Esophagus muscularis mucosa (tissue), 4 donors: ENCODE measurements at places on chromosomes 5 and 9.

GRCh38 chr9:95773053-95773418 is 102.5 kb upstream of the ERCC6L2 start:
- no peak for DNase-seq

DNA sequence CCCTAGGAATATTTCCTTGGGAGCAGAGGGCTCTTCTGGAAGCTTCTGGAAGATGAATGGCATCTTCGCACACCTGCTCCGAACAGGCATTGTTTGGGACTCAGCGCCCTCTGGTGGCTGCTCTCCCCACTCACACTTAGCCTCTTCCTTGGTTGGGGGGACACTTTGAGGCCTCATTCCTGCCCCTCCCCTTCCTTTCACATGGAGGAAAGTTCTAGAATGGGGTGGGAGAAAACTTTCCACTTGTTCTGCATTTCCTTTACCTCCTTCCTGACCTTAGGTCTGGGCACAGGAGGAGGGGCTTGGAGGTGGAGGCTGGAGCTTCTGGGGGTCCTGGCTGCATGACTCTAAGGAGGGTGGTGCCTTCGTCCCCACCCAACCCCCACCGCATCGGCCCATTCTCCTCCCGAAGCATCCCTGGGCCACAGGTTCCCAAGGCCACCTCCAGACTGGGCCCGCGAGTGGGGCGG is 19.3 kb upstream of the SMIM32 start:
- no peak for DNase-seq

GRCh38 chr5:126449751-126450271 is 26.6 kb downstream of the GRAMD2B start:
- no peak for DNase-seq

GRCh38 chr5:624951-625230 is 12.8 kb downstream of the CEP72 start:
- no peak for DNase-seq

DNA sequence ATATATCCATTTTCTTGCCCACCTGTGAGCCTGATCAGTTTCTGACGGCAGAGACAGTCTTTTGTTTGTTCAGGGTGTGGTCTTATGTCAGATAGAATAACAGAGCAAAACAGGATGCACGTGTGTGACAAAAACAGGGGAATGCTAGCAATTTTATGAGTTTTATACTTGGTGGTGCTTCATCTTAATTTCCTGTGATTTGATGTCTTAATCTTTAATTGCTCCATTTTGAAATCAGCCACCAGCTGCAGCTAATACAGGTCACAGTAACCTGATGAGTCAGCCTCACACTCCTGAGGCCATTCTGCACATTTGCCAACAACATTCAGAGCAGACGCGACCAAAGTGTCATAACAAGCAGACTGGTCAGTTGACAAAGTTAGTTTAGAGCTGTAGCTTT is 42.3 kb upstream of the JMY start:
- no peak for DNase-seq

- no peak for DNase-seq
Observed at GRCh38 chr5:136729901-136730355, 364.6 kb upstream of the TRPC7 start.

DNA sequence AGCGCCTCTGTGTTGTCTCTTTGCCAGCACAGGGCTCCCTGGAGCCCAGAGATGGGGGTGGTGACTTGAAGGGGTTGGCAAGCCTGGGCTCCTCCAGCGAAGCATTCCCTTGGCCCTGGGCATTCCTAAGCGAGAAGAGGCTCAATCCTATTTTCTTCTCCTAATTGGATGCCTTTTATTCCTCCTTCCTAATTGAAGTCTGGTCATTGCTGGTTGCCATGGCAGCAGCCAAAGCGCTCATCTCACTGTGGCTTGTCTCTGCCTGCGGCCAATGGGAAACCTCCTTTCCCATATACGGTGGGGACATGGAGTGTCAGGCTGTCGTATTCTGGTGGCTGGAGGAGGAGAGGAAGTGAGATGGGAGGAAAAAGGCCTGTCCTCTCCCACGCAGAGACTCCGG is 52.3 kb upstream of the RARS1 start:
- no peak for DNase-seq

DNA sequence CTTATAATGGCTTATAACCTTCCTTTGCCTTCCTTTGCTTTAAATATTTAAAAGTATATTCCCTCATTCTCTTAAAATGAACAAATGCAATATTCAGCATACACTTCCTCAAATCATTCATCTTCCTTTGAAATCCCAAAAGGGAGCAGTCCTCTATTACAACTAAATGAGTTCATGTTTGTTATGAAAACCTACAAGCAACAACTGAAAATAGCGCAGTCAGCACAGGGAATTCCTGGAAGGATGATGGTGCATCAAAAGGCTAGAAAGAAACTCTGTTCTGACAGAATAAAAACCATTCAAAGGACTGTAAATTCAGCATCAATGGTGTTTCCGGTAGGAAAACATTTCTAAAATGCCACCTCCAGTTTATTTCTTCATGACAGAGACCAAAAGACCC is 3.3 kb downstream of the NR6A1 start:
- DNase-seq, result no peak

DNA sequence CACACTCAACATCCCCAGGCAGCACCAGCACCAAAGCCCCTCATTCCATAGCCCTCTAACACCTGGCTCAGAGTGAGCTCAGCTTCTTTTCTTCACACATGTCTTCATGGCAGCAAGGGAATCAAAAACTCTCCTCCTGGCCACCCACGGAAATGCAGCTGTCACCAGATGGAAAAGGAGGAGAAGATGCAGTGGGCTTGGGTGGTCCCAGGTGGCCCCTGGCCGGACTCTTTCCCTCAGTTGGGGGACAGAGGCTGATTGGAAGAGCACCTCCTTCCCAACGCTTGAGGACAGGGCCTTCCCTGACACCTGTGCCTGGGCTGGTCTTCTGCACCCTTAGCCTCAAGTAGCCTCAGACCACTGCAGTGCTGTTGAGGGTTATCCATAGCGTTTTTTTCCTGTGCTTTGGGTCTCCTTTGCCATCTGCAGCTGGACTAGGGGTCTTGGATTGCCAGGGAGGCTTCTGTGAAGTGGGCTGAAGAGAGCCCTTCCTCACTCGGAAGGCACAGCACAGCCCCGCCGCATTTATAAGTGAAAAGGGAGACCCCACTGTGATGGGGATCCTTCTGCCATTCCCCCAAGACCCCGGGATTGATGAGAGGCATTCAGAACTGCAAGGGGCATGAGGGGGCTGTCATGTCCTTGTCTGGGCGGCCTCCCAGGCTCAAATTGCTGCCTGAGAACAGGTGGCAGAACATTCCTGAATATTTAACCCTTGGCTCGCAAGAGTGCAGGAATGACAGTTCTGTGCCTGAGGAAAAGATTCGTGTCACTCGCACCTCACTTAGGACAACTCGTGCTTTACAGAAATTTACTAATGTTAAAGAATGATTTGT is 200.0 kb downstream of the AUH start:
- no peak for DNase-seq

DNA sequence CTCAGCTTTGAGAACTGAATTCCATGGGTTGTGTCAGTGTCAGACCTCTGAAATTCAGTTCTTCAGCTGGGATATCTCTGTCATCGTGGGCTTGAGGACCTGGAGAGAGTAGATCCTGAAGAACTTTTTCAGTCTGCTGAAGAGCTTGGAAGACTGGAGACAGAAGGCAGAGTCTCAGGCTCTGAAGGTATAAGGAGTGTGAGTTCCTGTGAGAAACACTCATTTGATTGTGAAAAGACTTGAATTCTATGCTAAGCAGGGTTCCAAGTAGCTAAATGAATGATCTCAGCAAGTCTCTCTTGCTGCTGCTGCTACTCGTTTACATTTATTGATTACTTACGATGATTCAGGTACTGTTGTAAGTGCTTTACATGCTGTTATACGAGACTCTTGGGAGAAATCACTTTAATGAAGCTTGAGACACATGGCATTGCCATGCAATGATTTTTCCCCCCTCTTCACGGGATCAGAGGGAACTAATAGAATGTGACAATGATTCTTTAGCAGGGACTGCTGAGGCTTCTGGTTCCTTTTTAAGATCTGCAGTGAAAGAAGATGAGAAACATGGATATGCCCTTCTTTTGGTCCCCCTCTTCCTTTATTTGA is 63.8 kb downstream of the PTTG1 start:
- DNase-seq, result no peak

DNA sequence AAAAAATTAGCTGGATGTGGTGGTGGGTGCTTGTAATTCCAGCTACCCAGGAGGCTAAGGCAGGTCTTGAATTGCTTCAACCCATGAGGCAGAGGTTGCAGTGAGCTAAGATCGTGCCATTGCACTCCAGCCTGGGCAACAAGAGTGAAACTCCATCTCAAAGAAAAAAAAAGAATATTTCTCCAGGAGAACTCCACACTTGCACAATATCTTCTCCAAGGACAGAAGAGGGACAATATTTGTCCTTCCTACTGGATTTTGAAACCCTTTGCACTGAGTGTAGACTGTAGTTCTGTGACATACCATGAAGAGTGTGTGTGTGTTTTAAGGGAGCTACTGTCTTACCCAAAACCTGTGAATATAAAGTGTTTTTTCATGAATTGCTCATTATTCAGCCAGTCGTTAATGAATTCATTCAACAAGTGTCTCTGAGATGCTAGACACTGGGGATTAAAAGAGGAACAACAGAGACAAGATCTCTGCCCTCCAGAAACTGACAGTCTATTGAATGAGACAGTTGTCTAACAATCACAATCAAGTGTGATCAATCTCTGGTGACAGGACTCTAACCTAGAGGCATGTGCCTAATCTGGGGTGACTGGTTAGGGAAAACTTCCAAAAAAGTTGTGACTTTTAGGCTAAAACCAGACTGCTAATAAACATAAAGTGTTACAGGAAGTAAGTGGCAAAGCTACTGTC is 9.8 kb upstream of the UBE2D2 start:
- DNase-seq, result no peak
